Vagina (tissue), 2 donors: ENCODE measurements at places on chromosomes 2 and 18. TPM values are rescaled to one million over a fixed set of nuclear protein-coding genes. Genes with fewer than 3 reads are reported as not detected.

ELOA2 gene
- not detected for total RNA-seq

EML4 gene
- 26.0 TPM for total RNA-seq

NGEF gene
- total RNA-seq, result 4.9 TPM

SRD5A2 gene
- 2.9 TPM for total RNA-seq

ABHD3 gene
- 21.1 TPM for total RNA-seq

DNA sequence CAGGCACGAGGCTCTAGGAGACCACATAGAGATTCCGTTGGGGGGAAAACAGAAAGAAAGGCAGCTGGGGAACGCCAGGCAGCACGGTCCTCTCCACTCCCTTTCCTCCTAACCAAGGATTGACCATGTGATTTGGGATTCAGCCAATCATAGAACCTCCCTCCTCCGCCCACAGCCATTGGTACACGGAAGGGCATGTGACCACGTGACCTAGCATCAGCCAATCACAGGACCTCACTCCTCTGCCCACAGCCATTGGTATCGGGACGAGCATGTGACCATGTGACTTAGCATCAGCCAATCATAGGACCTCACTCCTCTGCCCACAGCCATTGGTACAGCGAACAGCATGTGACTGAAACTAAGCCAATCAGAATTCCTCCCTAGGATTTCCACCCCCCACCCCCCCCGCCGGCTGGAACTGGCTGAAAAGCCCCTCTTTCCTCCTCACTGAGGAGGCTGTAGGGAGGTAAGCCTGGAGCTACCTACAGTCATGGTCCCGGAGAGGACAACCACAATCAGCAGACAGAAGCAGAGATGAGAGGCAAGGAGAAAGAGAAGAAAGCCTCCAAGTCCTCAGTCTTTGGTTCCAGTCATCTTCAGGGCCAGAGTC, 7.6 kb downstream of the SERPINE2 start:
- no peak for DNase-seq

GRCh38 chr2:71452565-71452964, 796 bp upstream of the DYSF start:
- DNase-seq, result no peak

GRCh38 chr2:108621087-108621559, 86.9 kb downstream of the LIMS1 start:
- no peak for DNase-seq

GRCh38 chr2:234165421-234165820, 114.9 kb downstream of the SPP2 start:
- no peak for DNase-seq

DNA sequence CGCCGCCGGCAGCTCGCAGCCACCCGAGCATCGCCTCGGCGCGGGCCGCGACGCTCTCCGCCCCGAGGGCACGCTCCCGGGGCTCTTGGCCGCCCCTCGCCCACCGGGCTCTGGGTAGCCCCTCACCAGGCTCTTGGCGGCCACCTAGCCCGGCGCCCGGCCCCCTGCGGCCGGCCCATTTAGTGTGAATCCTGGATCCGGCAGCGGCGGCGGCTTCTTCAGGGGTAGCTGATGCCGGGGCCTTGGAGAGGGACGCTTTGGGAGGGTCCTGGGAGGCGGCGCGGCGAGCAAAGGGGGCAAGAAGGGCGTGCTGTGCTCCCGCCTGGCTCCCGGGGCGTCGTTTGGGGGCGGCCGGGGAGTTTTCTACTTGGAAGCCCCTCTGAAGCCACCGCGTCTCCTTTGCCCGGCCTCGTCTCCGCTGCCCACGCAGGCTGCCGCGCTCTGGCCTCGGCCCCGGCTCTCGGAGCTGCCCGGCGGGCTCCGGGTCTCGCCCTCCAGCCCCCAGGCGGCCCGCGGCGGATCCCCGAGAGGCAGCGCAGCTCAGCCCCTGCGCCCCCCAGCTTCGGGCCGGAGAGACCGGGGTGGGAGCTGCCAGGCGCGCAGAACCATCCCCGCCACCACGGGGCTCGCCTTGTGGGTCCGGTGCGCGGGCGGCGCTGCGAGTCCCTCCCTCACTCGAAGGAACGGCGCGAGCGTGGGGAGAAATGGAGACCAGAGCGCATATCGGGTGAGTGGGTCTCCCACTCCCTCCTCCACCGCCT, 509 bp downstream of the PIEZO2 start:
- no peak for DNase-seq
